ENCODE measurements at places on chromosomes 16 and 17. TPM values are rescaled to one million over a fixed set of nuclear protein-coding genes. Genes with fewer than 3 reads are reported as not detected.

The HBQ1 gene
- 0.97 TPM for total RNA-seq

The DNAH2 gene
- 0.49 TPM for total RNA-seq

The CCL2 gene
- 310 TPM for total RNA-seq

The MRPL12 gene
- total RNA-seq: 7.6 TPM

The MFSD6L gene
- total RNA-seq: 0.13 TPM

The JPT2 gene
- 31.1 TPM for total RNA-seq

The HAGHL gene
- total RNA-seq: 2.9 TPM

The CHAD gene
- not detected for total RNA-seq

The PLCG2 gene
- total RNA-seq: 12.3 TPM

The LPO gene
- total RNA-seq: not detected

The AKAP1 gene
- 27.7 TPM for total RNA-seq

The RAB34 gene
- 18.1 TPM for total RNA-seq

The MAP3K3 gene
- total RNA-seq: 132 TPM

The ITFG1 gene
- 77.7 TPM for total RNA-seq

The CCDC200 gene
- not detected for total RNA-seq

The KIF19 gene
- total RNA-seq: 11.3 TPM

The RTN4RL1 gene
- total RNA-seq: not detected

The PLA2G10 gene
- not detected for total RNA-seq

The RGS11 gene
- total RNA-seq: 0.81 TPM

The KRT23 gene
- total RNA-seq: not detected

The PTX4 gene
- 0.13 TPM for total RNA-seq

The IL4R gene
- total RNA-seq: 35.9 TPM

The SYCE1L gene
- total RNA-seq: 5.0 TPM

The KRTAP9-3 gene
- total RNA-seq: not detected

The SNAI3 gene
- not detected for total RNA-seq

The HS3ST3A1 gene
- total RNA-seq: not detected

The UMOD gene
- not detected for total RNA-seq

The NPW gene
- not detected for total RNA-seq

The CPHXL2 gene
- not detected for total RNA-seq

The ZNF624 gene
- 3.4 TPM for total RNA-seq

The GUCY2D gene
- not detected for total RNA-seq

The TEKT1 gene
- total RNA-seq: not detected

The NOL11 gene
- total RNA-seq: 42.0 TPM

All from bladder microvascular endothelial cell (primary cell).